Spleen (tissue), 13 donors: ENCODE measurements at places on chromosomes 3 and 15.
A peak's percentile ranks its signal among the peaks of the same experiment; 100 is the strongest.

GRCh38 chr3:127985216-127985615, 67.0 kb upstream of the SEC61A1 start:
- no peaks in the 10 kb centered on the region for H3K27me3 ChIP-seq
- H3K36me3 ChIP-seq, result no peaks in the 10 kb centered on the region
- H3K4me1 ChIP-seq, result no peaks in the 10 kb centered on the region
- H3K4me3 ChIP-seq, result no peak overlapping the region
- no peak for DNase-seq

- no peaks in the 10 kb centered on the region for H3K36me3 ChIP-seq
- H3K4me3 ChIP-seq, result no peak overlapping the region
- H3K27me3 ChIP-seq, result no peaks in the 10 kb centered on the region
- DNase-seq, result no peak
- H3K4me1 ChIP-seq, result peaks cover 17% of the 10 kb centered on the region
- peak overlapping the region; percentile 37 for H3K27ac ChIP-seq
Observed at GRCh38 chr15:72141171-72142084, 23.2 kb downstream of the SENP8 start.

- no peaks in the 10 kb centered on the region for H3K4me1 ChIP-seq
- H3K27ac ChIP-seq, result no peak overlapping the region
- no peak for DNase-seq
- H3K4me3 ChIP-seq, result no peak overlapping the region
Observed at GRCh38 chr3:18556503-18557135, 131.5 kb upstream of the SATB1 start.

GRCh38 chr3:174957081-174957480, 97.9 kb downstream of the NAALADL2 start:
- H3K4me3 ChIP-seq, result no peak overlapping the region
- H3K27me3 ChIP-seq, result no peaks in the 10 kb centered on the region
- no peak for DNase-seq
- no peak overlapping the region for H3K27ac ChIP-seq
- no peaks in the 10 kb centered on the region for H3K4me1 ChIP-seq
- no peaks in the 10 kb centered on the region for H3K36me3 ChIP-seq

GRCh38 chr3:58631742-58632141, 34.8 kb downstream of the FAM3D start:
- H3K4me3 ChIP-seq, result no peak overlapping the region
- H3K27me3 ChIP-seq, result no peaks in the 10 kb centered on the region
- peaks cover 3% of the 10 kb centered on the region for H3K4me1 ChIP-seq
- no peaks in the 10 kb centered on the region for H3K36me3 ChIP-seq
- no peak for DNase-seq

DNA sequence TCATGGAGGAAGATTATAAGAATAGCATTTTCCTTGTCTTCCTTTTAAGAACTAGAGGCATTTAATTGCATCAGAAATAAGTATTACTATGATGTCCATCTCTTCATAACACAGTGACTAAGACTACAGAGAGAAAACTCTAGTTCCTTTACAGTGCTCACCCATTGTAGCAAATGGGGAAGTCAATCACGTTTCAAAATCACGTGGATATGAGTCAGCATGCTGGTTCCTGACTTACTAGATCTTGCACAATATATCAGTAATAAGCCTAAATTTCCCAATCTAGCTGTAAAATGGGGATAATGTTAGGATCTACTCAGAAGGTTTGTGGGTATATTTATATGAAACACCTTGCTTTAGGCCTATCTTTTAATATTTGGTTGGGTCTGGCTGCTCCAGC, 254.8 kb upstream of the EOMES start:
- no peaks in the 10 kb centered on the region for H3K36me3 ChIP-seq
- no peaks in the 10 kb centered on the region for H3K27me3 ChIP-seq
- H3K27ac ChIP-seq, result no peak overlapping the region
- no peak for DNase-seq
- no peak overlapping the region for H3K4me3 ChIP-seq
- H3K4me1 ChIP-seq, result no peaks in the 10 kb centered on the region

GRCh38 chr15:101276501-101277037, 716 bp downstream of the SELENOS start:
- H3K27ac ChIP-seq, result peak overlapping the region; percentile 91
- peak overlapping the region; percentile 98 for H3K4me3 ChIP-seq
- H3K36me3 ChIP-seq, result peaks cover 70% of the 10 kb centered on the region
- H3K27me3 ChIP-seq, result no peaks in the 10 kb centered on the region
- peaks cover 12% of the 10 kb centered on the region for H3K4me1 ChIP-seq

GRCh38 chr3:152554980-152555379, 280.0 kb upstream of the P2RY1 start:
- no peak overlapping the region for H3K27ac ChIP-seq
- H3K4me1 ChIP-seq, result no peaks in the 10 kb centered on the region
- no peaks in the 10 kb centered on the region for H3K27me3 ChIP-seq
- no peak for DNase-seq

DNA sequence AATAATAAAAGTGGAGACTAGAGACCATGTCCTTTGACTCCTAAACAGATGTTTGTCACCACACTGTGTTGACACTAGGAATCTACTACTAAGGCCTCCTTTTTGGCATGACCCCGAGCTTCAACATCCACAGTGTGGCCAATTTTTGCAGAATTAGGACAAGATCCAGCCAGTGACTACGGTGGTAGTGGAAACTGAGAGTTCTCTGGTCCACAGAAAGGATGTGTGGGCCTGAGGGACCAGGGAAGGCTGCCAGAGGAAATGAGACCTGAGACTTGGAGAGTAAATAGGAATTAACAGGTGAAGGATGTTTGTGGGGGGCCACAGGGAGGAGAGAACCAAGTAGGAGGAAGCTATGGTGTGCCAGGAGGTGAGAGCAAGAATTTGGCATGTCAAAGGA, 122.7 kb downstream of the CHCHD6 start:
- H3K27me3 ChIP-seq, result no peaks in the 10 kb centered on the region
- no peaks in the 10 kb centered on the region for H3K36me3 ChIP-seq
- DNase-seq, result no peak

DNA sequence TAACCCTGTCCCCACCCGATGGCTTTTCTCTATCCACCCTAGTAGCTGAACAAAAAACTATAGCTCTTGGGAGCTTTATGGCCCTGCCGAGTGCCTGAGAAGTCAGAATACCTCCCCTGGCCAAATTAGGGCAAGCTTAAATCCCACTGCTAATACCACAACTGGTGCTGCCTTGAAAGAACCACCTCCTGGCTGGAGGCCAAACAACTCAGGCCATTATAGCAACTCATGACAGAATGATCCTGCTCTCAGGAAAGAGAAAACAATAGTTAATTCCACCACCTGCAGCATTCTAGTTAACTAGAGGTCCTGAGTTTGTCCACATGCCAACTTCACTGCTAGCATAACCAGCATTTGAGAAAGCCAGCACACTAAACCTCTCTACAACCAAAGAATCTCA, 123.2 kb downstream of the RTP4 start:
- H3K4me1 ChIP-seq, result no peaks in the 10 kb centered on the region
- H3K36me3 ChIP-seq, result no peaks in the 10 kb centered on the region
- H3K27ac ChIP-seq, result no peak overlapping the region
- no peak for DNase-seq

DNA sequence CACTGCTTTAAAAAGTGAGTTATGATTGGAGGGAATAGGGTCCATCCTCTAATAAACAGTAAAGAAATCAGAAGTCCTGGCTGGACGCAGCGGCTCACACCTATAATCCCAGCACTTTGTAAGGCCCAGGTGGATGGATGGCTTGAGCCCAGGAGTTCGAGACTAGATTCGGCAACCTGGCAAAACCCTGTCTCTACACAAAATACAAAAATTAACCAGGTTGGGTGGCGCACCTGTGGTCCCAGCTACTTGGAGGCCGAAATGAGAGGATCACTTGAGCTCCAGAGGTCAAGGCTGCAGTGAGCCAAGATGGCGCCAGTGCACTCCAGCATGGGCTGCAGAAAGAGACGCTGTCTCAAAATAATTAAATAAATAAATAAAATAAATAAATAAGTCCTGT, 171.2 kb downstream of the POTEB3 start:
- DNase-seq, result no peak
- H3K4me3 ChIP-seq, result no peak overlapping the region
- H3K27me3 ChIP-seq, result no peaks in the 10 kb centered on the region
- peaks cover 12% of the 10 kb centered on the region for H3K4me1 ChIP-seq

GRCh38 chr15:59138243-59138642, 33.3 kb downstream of the CCNB2 start:
- no peak overlapping the region for H3K27ac ChIP-seq
- peak; percentile 87 for DNase-seq
- peaks cover 20% of the 10 kb centered on the region for H3K36me3 ChIP-seq
- H3K4me1 ChIP-seq, result no peaks in the 10 kb centered on the region
- no peaks in the 10 kb centered on the region for H3K27me3 ChIP-seq
